ENCODE measurements at places on chromosomes 4 and X.

- DNase-seq = no peak
Observed at GRCh38 chr4:10734697-10735096, 50.1 kb upstream of the CLNK start.

- DNase-seq = no peak
Observed at GRCh38 chr4:77990456-77990855, 66.7 kb upstream of the FRAS1 start.

- DNase-seq = no peak
Observed at GRCh38 chrX:49166914-49167739, 4.6 kb downstream of the MAGIX start.

DNA sequence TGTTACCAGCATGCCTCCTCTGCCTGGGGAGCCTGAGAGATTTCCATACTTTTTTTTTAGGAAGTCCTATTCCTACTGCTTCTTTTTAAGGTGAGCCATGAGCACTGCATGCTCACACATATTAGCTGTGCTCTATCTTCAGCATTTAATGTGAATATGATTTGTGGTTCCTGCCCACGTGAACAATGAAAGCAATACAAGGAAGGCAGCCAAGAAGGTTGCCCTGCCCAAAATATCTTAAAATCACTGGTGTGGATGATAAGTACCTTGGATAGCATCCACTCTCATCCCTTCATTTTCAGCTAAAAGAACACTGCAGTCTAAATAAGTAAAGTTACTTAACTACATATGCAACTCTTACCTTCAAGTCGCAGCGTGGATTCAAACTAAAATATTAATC lies 607.5 kb downstream of the PACRGL start:
- no peak for DNase-seq

GRCh38 chrX:123077631-123078030 lies 106.4 kb upstream of the GRIA3 start:
- DNase-seq = no peak

- DNase-seq = no peak
Observed at GRCh38 chr4:74267998-74268606, 40.2 kb upstream of the EPGN start.

DNA sequence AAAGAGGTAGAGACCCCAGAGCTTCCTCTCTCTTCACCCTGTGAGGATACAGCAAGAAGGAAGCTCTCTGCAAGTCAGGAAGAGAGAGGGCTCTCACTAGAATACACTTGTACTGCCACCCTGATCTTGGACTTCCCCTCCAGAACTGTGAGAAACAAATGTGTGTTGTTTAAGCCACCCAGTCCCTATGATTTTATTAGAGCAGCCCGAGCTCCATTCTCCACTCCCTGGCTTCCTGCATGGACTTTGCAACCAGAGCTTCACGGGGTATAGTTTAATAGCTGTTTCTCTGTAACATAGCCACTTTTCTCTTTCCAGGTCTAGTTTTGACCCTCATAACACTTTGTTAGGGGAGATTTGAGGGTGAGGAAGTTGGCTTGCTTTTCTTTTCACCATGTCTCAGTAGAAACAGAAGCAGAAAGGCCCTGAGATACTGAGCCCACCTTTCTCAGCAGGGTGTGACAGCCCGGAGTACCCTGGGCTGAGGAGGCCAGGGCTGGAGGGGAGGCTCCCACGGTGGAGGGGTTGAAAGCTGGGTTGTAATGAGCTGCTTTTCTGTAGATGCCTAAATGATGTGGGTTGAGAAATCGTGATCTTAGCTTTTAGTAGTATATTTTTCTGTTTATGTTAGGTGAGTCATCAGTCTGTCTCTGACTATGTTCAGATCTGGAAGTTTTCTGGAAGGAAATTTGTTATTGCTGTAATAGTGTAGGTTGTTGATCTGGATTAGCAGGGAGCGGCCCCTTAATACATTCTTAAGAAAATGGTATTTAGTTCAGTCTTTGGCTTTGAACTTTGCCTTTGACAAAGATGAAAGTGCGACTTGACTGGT lies 118.6 kb downstream of the PTTG2 start:
- peak; percentile 26 for DNase-seq

GRCh38 chr4:10620935-10621488 lies 63.6 kb downstream of the CLNK start:
- DNase-seq = no peak

All from HuH-7 (cell line).